ENCODE measurements at places on chromosomes 11 and 22.

DNA sequence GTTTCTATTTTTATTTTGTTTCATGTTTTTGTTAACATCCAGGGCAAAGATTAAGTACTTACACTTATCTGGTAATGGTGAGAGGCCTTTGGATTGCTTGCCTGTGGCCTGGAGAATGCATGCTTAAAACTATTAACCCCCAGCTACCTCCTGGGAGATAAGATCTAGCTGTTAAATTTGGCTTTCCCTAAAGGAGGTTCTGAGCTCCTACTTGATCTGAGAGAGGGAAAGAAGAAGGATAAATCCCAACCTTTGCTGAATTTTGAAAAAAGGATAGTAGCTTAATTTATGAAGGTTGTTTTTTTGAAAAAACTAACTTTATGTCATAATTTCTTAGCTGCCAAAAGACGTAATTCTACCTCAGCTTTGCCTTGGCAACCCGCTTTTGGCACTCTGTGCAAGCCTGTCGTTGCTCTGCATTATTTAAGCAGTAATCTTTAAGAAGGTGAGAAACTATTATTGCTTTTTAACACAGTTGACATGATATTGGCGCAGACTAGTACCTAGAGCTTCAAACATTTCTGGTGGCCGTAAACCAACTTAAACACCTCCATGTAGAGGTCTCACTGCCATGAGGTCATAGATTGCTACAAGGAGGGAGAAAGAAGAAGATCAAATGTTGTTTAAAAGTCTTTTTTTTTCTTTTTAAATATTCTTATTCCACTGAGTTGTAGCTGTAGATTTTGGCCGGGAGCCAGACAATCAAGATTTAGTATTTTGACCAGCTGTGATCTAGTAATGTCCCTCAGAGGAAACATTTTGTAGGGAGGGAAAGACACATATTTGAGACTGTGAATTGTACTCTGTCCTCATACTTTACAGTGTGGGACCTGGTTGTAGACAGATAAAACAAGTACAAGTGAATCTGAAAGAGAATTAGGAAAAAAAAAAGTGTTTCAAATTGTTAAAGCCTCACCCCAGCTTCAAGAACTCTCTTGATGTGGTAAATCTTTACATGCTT, 74.4 kb downstream of the WNT11 start:
- DNase-seq: no peak

DNA sequence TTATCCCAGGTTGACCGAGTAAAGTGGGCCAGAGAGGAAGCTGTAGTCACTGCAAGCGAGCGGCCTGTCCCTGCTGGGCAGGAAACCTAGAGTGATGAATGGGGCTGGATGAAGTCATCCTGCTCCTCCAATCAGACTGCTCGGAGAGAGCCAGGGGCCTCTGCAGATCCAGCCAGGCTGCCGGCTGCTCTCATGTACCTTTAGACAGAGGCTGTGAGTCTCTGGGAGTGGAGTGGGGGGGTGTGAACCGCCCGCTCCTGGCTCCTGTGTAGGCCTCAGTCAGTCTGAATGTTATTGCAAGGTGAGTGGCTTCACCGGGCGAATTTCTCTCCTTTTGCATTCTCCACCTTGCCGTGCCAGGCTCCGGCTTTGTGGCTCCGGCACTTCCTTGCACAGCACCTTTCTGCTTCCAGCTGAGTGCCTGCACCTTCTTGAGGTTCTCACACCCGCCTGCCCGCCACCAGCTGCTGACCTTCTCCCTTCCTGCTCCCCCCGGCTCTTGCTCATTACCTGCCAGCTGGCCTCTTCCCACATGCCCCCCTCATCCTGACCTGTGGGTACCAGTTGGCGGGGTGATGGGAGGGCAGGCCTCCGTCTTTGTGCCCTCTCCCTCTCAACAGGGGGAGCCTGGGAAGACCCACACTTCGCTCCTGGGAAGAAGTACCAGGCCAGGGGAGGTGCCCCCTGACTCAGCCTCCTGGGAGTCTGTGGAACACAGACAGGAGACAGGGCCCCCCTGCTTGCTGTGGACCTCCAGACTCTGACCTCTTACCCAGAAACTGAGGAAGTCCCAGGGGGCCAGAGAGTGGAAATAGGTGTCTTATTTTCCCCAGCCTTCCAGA, 79.9 kb downstream of the GRAMD1B start:
- no peak for DNase-seq

GRCh38 chr11:114816791-114817190, 138.5 kb downstream of the NXPE2 start:
- no peak for DNase-seq

GRCh38 chr22:38442967-38443627, 11.9 kb downstream of the KCNJ4 start:
- no peak for DNase-seq

- DNase-seq: no peak
Observed at GRCh38 chr11:24453129-24453718, 43.6 kb upstream of the LUZP2 start.

DNA sequence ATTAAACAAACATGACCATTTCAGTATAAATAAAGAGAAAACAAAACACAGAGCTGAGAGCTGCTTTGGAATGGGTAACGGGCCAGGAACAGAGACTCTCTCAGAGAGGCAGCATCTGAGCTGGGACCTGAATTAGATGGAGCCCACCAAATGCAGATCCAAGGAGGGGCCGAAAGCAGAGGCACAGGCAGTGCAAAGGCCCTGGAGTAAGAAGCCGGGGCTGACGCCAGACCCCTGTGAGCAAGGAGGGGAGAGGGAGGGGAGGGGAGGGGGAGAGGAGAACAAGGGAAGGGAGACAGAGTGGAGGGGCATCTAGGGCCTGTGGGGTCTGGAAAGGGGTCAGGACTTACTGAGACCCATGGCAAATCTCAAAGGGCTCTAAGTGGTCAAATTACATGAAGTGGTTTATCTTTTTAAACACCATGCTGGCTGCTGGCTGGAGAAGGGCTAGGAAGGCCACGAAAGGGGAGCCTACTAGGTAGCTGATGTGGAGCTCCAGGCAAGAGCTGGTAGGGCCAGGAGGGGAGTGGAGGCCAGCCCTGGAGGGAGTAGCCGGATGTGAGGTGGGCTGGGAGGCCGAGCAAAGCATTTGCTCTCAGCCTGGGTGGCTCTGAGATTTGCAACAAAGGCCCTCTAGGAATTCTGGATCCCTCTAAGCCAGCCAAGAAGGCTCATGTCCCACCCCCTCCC, 3.2 kb downstream of the OSBPL5 start:
- no peak for DNase-seq

DNA sequence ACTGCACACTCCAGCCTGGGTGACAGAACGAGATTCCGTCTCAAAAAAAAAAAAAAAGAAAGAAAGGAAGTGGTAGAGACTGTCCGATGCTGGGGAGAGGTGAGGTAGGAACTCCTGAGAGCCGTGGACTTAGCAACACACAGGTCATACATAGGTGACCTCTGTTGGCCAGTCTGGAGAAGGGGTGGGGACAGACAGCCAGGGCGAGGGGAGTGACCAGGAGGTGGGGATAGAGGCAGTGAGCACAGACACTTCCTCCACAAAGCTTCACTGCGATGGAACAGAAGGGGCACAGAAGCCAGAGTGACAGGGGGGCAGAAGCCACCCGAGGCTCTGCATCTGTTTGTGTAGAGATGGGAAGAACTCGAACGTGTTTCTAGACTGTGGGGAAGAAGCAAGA, 47.1 kb downstream of the MYH9 start:
- no peak for DNase-seq

DNA sequence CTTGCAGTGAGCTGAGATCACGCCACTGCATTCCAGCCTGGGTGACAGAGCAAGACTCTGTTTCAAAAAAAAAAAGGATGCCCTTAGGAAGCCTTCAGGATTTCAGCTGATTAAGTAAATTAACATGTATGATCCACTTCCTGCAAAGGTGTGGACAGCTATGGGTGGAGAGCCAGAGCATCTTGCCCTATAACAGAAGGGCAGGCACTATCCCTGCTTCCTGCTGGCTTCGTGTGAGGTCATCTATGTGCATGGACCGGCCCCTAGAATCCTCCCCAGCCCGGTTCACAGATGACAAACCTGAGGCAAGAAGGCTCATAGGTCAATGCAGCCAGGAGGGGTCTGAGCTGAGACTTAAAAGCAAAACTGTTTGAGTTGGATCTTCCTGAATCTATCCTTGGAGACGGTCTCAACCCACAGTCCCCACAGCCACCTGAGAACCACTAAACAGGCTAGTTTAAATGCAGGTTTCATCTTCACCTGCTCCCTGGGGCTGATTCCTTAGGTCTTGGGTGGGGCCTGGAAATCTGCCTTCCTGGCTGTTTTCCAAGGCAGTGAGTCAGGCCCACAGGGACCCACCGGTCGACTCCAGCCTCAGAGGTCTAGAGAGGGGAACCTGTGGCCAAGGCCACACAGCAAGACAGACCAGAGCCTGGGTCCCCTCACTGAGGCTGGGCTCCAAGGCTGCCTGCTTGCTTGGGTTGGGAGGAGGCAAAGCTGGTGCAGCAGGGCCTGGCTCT, 55.2 kb upstream of the MPEG1 start:
- DNase-seq: no peak

- DNase-seq: no peak
Observed at GRCh38 chr11:70313945-70314344, 43.5 kb downstream of the PPFIA1 start.

- DNase-seq: no peak
Observed at GRCh38 chr11:118448294-118448693, 12.0 kb downstream of the KMT2A start.

DNA sequence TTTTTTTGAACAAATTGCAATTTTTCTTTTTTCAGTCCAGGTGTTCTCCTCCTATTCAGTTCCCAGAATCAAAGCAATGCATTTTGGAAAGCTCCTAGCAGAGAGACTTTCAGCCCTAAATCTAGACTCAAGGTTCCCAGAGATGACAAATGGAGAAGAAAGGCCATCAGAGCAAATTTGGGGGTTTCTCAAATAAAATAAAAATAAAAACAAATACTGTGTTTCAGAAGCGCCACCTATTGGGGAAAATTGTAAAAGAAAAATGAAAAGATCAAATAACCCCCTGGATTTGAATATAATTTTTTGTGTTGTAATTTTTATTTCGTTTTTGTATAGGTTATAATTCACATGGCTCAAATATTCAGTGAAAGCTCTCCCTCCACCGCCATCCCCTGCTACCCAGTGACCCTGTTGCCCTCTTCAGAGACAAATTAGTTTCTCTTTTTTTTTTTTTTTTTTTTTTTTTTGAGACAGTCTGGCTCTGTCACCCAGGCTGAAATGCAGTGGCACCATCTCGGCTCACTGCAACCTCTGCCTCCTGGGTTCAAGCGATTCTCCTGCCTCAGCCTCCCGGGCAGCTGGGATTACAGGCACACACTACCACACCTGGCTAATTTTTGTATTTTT, 6.2 kb upstream of the UBE4A start:
- DNase-seq: peak; percentile 13

GRCh38 chr11:36398231-36398953, 102.3 kb downstream of the PRR5L start:
- DNase-seq: no peak

GRCh38 chr11:104852811-104853210, 45.4 kb downstream of the CASP12 start:
- no peak for DNase-seq

DNA sequence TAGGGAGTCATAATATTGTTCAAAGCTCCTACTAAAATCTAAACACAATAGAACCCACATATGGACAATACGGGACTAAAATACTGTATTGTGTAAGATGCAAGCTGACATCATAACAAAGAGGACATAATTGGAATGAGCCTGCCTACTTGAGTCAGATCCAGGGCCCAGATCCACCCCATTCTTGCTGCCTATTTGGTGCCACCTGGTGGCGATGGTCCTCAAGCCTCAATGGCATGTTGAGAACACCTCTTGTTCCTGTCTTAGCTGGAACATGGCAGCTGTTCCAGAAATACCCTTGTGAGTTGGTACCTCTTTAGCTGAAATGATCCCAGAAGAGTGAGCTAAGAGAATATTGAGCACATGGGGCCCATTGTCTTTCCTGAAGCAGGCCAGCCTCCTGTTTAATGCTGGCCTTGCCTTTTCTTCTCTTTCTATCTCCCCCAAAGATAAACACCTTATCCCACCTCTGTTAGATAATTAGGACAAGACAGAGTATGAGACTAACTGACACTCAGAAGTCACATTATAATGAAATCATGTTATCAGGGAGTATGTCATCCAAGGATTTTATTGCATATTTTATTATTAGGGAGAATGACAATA, 680.9 kb upstream of the ANO5 start:
- no peak for DNase-seq

DNA sequence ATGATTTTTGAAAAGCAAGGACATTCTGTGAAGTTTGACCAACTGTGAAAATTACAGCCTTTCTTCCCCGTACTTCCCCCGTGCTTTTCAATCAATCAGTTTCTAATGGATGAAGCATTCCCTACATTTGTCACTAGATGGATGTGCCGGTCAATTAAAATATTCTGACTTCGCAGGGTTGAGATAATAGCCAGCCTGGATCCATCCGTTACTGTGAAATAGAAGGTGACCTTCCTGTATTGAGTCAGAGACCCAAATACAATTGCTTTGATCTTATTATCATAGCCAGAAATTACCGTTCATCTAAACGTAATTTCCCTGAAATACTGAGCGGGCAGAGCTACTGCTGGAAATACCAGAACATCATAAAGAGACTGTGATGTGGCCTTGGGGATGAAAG, 21.1 kb upstream of the PARVB start:
- DNase-seq: no peak

DNA sequence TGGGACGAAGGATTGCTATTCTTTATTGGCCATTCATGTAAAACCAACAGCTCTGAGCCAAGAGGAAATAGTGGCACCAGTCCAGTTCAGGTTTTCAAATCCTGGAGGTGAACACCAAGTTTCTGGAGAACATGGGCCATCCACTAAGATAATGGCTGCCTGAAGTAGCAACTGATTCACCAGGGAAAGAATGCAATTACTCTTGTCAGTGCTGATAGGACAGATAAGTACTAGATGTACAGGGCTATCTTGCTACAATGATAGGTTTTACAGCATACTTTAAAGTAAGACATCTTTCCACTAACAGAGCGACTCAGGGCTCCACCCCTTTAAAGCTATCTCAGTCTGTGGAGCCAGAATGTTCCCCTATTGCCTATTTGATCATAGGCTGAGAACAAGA, 36.8 kb upstream of the APOA1 start:
- DNase-seq: no peak

GRCh38 chr22:17303840-17304779, 65.2 kb upstream of the CECR2 start:
- DNase-seq: no peak

Data from amniotic stem cell (primary cell).